Activated CD8-positive, alpha-beta memory T cell treated with anti-CD3 and anti-CD28 coated beads, Interleukin-2, amount 50 U/mL, for 48 hours (primary cell): ENCODE measurements at places on chromosomes 3 and 15.
A peak's percentile ranks its signal among the peaks of the same experiment; 100 is the strongest.

DNA sequence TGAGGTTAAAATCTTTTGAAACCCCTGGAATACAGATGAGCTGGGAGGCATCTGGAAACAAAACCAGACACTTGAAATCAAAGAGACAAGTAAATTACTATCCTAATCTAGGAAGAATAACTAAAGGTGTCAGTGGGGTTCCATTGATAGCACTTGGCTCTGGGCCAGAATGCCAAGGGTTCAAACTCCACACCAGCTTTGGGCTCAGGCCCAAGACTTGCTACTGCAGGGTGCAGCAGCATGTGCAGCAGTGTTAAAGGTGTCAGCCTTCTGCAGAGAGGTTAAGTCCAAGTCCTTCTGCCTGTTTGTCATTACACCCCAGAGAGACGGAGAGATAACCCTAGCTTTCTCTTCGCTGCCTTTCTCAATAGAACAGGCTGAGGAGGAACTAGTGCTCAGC lies 273.9 kb downstream of the TIGIT start:
- no peak for DNase-seq

GRCh38 chr15:80831606-80832224 lies 52.5 kb downstream of the CEMIP start:
- no peak for DNase-seq

DNA sequence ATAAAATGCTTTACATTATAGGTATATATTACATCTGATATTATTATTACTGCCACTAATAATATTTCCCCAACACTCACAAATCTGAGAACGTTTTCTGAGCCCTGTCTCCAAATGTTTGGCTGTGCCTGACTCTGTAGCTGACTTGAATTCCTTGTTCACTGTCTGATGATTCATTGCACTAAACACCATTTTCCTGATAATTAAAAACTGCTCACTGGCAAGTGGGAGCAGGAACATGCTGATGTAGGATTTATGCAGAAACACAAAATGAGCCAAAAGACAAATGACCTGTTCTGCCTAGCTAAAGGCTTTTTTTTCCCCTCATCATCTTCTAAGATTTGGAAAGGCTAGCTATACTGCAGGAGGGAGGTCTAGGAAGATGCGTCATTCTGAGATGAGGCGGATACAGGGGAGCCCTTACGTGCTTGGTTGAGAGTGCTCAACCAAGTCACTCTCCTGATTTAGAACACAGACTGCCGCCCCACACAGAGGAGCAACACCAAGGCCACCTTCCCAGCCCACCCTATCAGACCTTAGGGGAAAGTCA lies 380.7 kb downstream of the EPHB1 start:
- DNase-seq = no peak

- no peak for DNase-seq
Measured at GRCh38 chr15:92606126-92606835, 49.3 kb downstream of the FAM174B start.

GRCh38 chr3:181330257-181330656 lies 340.7 kb upstream of the DNAJC19 start:
- no peak for DNase-seq

DNA sequence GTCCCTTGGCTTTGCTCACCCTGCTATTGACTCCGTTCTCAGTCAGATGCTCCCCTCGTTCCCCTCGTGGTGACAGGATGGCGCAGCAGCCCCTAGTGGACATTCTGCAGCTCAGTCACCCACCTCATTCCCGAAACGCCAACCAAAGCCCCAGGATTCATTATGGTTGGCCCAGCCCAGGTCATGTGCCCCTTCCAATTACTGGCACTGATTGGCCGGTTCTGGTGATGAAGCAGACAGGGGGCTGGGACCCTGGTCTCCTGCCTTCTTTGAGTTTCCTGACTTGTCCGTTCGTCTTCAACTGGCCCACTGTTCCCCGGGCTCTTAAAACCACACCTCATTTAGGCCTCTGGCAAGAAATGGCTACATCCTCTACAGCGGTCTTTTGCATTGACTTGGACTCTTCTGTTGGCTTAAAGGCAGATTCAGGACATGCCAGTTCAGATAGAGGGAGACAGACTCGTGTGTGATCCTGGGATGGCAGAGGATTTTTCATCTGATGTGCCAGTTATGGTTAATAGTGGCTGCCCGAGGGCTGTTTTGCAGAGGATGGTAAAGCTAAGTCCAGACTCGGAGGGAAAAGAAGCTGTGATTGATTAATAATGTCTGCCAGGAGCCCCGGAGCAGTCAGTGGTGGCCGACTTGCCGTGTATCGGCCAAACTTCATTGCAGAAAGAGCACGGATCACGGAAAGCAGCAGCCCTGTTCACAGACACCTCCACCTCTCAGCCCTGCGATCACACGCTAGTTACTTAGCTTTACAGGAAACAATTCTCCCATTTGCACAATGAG lies 37.8 kb downstream of the LSM3 start:
- peak; percentile 58 for DNase-seq

GRCh38 chr3:72412340-72412956 lies 435.8 kb downstream of the SHQ1 start:
- no peak for DNase-seq

DNA sequence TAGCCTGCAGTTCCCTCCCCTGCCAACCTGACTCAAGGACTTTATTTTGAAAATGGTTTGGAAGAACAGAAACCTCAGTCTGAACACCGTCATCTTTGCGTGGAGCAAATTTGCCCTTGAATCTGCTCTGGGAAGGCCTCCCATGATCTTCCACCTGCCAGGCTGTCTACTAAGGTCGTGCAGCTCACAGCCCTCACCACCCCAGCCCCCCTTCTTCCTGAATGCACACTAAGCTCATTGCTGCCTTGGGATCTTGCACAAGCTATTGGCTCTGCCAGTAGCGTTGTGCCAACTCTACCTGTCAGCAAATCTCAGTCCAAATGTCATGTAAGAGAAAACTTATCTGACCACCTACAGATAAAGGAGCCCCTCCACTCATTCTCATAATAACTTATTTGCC lies 141.5 kb downstream of the USP13 start:
- DNase-seq = no peak

GRCh38 chr15:31452595-31453557 lies 126.2 kb downstream of the KLF13 start:
- DNase-seq = peak; percentile 33
